ENCODE measurements at places on chromosomes 5 and 9. TPM values are rescaled to one million over a fixed set of nuclear protein-coding genes. Genes with fewer than 3 reads are reported as not detected.

Gene CDC20B
- total RNA-seq = not detected

Gene CTNND2
- total RNA-seq = not detected

Gene TMC1
- not detected for total RNA-seq

Gene BHMT2
- total RNA-seq = not detected

Gene PSMD5
- total RNA-seq = 41.7 TPM

Gene PPP3R2
- total RNA-seq = not detected

Gene CD72
- total RNA-seq = 6.7 TPM

Gene CRB2
- not detected for total RNA-seq

Gene LCN15
- not detected for total RNA-seq

Gene BHMT
- not detected for total RNA-seq

Gene SKP1
- 182 TPM for total RNA-seq

Gene SPINK13
- not detected for total RNA-seq

Gene DNM1
- total RNA-seq = 0.25 TPM

Gene ALDH1A1
- total RNA-seq = not detected

Gene PCDHB14
- total RNA-seq = not detected

Gene NEUROG1
- not detected for total RNA-seq

Gene ATG10
- 9.5 TPM for total RNA-seq

Gene TPM2
- 17.2 TPM for total RNA-seq

Gene SOHLH1
- not detected for total RNA-seq

Gene ERGIC1
- 44.5 TPM for total RNA-seq

Gene FGF1
- total RNA-seq = not detected

Gene CDKN2B
- 6.3 TPM for total RNA-seq

Gene PCDHGC3
- not detected for total RNA-seq

Gene SHC3
- not detected for total RNA-seq

Gene HTR4
- total RNA-seq = not detected

Gene TEX48
- total RNA-seq = not detected

Gene PGM5
- total RNA-seq = not detected

Gene PAEP
- not detected for total RNA-seq

Gene OR13D1
- not detected for total RNA-seq

Data from activated naive CD4-positive, alpha-beta T cell treated with anti-CD3 and anti-CD28 coated beads, Interleukin-2, amount 10 ng/mL, durations not matched to agents 5 hours and 36 hours (primary cell).